Astrocyte (in vitro differentiated cells and primary cell): ENCODE measurements at places on chromosomes 6 and 20.

- DNase-seq = peak; percentile 42
Measured at GRCh38 chr6:143260857-143261256, 189.6 kb downstream of the ADAT2 start.

GRCh38 chr6:101803136-101803535 is 409.6 kb downstream of the GRIK2 start:
- DNase-seq = peak; percentile 49

DNA sequence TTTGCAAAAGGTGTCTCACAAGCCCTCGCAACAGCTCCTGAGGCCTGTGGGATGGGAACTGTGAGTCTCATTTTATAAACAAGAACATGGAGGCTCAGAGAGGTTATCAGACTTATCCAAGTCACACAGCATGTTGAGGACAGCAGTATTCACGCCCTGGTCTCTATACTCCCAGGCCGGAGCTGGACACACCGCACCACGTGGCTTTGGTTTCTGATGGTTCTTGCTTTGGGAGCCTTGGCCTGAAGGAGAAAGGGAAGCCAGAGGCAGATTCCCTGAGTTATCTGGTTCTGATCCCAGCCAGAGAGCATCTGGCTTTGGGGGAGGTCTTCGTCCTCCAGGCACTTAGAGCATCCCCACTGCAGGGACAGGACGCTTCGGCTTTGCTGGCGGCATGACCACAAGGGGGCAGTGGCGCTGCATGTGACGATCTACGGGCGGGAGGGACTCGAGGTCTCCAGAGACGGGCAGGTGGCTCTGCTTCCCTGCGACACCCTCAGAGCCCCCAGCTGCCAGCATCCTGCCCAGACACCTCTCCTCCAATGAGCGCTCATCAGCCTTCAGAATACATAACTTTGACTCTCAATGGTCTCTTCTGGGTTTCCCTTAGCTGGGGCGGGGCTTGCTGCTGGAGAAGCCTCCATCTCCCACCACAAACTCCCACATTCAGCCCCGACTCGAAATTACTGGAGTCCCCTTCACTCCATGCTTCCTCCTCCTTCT is 51.4 kb upstream of the SAYSD1 start:
- peak; percentile 3 for DNase-seq

- no peak for DNase-seq
Measured at GRCh38 chr6:89339565-89339964, 13.0 kb downstream of the UBE2J1 start.

DNA sequence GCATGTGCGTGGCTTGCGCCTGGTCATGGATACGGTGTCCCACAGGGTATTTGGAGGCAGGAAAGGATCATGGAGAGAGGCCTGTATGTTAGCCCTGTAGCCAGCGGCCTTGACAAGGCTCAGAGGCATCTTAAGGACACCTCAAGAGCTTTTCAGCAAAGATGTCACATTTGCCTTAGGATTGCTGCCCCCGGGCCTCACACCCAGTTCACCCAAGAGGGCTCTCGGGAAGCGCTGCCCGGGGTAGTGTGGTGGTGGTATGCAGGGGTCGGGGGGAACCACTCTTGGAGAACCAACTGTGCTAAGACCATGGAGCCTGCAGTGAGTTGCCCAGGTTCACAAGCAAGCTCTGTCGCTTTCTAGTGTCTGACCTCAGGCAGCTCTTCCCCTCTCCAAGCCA is 36.9 kb upstream of the VSTM2L start:
- no peak for DNase-seq

DNA sequence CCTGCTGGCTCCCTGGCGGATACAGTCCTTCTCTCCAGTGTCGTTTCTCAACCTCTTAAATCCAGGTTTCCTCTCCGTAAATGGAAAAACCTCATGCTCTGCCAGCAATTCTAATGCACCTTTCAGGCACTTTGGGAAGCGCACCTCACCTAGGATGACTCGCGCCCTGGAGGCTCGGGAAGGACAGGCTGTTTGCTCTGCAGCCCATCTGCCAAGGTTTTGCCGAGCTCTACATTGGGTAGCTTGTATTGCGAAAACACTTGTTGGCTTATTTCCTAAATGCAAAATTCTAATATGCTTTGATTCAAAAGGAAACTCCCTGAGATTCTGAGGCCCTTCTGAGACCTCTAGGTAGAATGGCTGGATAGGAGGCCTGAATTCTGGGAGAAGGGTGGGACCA is 102.6 kb upstream of the MLN start:
- no peak for DNase-seq

DNA sequence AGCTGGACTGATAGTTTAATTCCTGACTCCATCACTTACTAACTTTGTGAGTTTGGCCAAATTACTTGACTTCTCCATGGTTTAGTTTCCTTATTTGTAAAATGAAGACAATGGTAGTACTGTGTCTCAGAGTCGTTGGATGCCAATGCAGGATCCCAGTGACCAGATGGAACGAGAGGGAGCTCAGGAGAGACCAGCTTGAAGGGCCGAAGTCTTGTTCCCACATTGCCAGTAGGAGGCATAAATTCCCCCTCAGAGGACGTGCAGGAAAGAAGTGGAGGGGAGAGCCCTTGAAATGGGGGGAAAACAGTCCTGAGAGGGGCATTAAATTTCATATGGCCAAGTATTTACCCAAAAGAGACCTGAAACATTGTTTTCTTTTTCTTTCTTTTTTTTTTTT is 2.1 kb upstream of the MUC22 start:
- DNase-seq = no peak

DNA sequence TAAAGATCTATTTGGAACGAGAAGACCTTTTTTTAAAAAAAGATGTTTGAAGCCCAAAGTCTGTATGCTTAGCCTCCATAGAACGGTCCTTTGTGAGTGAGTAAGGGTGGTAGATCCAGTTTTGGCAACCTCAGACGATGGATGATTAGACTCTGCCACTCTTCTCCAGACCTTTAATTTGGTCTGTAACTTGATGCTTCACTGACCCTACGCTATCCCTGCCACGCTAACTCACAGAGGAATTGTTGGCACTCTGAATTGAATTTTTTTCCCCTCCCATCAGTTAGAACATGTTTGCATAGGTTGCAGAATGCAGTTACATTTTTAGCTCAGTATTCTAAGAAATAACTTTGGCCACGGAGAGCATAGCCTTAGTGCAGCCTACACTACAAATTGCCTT is 15.8 kb upstream of the DEK start:
- peak; percentile 36 for DNase-seq

DNA sequence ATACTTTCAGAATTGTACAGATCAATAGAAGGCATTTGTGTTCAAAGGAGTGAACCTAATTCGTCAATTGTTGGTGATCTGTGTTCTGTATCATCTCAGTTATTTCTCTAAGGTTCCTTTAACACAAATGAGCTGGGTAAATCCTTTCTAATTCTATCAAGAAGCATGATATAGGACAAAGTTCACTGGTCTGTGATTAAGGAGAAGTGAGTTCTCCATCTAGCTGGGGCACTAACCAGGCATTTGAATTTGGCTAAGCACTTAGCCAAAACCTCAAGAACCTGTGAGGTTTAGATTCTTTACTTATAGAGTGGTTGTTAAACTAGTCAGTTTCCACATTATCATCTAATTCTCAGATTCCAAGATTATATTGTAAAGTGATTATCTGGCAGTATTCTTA is 50.3 kb downstream of the DOP1A start:
- DNase-seq = no peak

GRCh38 chr6:1044040-1044836 is 267.7 kb upstream of the FOXQ1 start:
- no peak for DNase-seq

- DNase-seq = no peak
Measured at GRCh38 chr6:139846538-139847456, 472.3 kb upstream of the CITED2 start.
